ENCODE measurements at places on chromosomes 16 and 17.

GRCh38 chr17:2511462-2512369 lies at the start of gene METTL16:
METTL16 (minus strand) TSS chr17:2511888; CDS start chr17:2502331, 9,557 bp downstream.
- peak; percentile 83 for DNase-seq

DNA sequence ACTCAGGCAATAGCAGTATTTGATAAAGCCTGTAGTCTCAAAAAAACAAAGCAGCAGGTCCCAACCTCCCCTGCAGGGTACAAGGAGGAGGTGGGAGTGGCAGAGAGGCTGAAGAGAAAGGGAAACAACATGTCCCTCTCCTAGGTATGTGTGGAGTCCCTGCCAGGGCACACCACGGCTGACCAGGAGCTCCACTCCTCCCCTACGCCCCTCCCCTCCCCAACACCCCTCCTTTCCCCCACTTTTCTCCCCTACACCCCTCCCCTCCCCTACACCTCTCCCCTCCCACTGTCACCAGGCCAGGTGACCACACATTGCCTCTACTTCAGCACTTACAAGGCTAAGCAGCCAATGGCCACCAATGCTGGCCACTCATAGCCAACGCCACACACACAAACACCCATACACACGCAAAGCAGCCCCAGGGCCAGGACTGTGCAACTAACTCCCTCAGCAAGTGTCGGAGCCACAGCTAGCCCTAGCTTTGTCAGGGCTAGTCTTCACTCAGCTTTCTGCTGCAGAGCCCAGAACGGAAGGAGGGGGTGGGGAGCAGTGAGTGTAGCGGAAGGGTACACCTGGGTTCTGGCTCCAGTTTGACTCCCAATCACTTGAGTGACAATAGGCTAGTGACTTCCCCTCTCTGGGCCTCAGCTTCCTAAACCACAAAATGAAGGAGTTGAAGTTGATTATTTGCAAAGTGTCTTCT lies 8.2 kb downstream of the CAVIN1 start:
- DNase-seq = no peak

- peak; percentile 61 for DNase-seq
These were observed 48.8 kb downstream of the PIPOX start for GRCh38 chr17:29091606-29092289.

- DNase-seq = peak; percentile 32
These were observed at the start of gene ATP6V0A1 for GRCh38 chr17:42458497-42459255. ATP6V0A1 (plus strand) TSS chr17:42458878; CDS start chr17:42460895, 2,017 bp downstream.

DNA sequence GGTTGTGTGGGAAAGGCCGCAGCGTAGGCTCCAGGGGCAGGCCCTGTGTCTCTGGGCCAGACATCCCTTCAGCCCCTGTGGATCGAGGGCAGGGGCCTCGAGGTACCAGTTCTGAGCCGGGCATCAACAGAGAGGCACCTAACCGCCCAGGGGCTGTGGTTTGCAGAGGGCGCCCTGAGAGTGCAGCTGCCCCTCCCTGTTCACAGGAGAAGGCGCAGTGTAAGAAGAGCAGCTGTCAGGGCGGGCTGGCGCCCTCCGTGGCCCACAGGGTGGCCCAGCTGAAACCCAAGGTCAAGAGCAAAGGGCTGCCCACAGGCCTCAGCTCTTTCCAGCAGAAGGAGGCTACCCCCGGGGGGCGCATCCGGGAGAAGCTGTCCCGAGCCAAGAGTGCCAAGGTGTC lies 56.5 kb downstream of the ACTG1 start:
- DNase-seq = no peak

DNA sequence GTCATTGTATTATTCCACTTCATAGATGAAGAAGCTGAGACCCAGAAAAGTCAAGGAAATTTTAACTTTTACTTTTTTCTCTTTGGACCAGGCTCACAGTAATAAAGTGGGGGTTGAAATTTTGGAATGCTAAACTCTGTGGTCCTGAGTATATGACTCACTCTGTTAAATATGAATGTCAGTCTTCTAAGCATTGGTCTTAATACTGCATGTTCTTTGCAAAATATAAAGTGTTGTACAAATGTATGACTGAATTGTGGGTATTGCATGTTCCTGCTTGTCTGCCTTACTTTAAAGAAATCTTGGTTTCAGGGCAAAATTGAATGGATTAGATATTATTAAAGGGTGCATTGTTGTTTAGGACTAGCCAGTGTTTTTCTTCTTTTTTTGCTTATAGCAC lies 950.8 kb upstream of the GOT2 start:
- no peak for DNase-seq

GRCh38 chr16:27778926-27779570 lies 229.1 kb downstream of the KATNIP start:
- DNase-seq = no peak

DNA sequence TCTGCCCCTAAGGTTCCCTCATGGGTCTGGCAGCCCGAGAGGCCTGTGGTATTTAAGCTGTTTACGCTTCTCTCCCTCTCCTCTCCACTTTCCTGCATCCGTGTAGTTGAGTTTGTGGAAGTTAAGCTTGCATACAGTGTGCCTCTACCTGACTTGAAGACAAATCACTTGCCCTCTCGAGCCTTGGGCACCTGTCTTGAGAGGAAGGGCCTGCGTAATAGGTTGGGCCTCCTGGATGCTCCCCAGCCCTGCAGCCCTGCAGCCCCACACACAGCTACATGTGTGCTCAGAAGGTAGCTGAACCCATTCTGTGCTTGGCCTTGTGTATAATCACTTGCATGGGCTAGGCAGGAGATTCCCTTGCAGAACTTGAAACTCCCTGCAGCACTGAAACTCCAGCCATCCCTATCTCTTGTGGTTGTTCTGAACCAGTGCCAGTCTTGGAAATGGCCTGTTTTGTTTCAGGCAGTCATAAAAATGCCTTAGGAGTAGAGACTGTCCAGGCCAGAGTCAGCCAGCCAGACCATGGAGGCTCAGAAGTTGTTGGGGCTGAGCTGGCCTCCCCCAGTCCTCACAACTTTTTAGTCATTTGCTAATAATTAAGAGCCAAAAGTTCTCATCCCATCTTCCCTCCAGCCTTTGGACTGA lies 134.6 kb downstream of the CLEC16A start:
- no peak for DNase-seq

DNA sequence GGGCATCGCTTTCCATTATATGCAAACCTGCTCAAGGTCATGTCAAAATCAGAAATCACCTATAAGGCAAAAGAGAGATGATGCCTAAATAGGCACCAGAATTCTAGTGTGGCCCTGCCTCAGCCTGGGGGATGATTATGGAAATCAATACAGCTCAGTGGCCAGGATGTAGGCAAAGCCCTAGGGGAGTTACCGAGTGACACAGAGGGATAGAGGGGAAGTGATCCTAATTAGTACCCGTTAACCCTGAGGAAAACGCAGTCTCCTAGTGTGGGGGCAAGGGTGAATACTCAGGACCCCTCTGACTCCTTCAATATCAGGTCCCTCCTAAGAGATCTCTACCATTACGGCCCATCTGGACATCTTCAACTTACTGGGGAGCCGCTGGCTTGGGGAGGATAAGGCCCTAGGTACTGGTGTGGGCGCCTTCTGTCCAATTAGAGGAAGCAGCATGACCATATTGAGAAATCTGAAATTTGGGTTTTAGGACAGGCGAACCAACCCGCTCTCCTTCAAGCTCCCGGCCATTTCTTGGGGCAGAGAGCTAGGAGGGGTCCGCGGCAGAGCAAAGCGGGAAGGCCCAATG lies 725 bp downstream of the NT5C3B start:
- DNase-seq = no peak

GRCh38 chr17:48351911-48352332 lies 78.1 kb downstream of the SKAP1 start:
- peak; percentile 15 for DNase-seq

DNA sequence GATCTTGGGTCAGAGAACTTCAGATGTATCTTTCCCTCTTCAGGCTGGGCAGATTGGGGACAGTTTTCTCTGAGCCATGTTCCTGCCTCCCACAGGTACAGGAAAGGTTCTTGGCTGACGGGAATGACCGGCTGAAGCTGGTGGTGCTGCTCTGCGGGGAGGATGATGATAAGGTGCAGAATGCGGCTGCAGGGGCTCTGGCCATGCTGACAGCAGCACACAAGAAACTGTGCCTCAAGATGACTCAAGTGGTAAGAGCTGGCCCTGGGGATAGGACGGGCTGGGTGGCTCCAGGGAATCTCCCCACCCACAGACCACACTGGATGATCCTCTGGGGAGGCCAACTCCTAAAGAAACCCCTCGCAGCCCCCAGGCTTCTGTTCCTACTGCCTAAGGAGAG lies 10.9 kb downstream of the SLC35G3 start:
- no peak for DNase-seq

DNA sequence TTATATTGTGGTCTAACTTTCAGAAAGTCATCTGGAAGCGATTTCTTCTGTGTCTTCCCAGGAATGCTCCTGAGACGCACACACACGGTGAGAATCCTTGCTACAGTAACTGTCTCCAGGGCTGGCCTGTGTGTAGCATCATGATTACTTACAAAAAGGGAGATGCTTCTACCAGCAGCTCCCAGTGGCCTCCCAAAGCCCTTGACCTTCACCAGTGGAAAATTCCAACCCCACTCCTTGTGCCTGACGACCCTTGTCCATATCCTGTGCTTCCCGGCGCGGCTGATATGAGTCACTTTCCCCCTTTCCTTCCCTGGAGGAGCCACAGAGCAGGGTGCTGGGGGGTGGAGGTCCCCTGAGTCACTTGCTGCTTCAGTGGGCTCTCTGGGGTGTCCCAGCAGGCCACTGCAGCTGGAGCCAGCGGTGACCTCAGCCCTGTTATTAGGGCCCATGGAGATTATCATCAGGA lies 22.1 kb upstream of the NAT9 start:
- no peak for DNase-seq

DNA sequence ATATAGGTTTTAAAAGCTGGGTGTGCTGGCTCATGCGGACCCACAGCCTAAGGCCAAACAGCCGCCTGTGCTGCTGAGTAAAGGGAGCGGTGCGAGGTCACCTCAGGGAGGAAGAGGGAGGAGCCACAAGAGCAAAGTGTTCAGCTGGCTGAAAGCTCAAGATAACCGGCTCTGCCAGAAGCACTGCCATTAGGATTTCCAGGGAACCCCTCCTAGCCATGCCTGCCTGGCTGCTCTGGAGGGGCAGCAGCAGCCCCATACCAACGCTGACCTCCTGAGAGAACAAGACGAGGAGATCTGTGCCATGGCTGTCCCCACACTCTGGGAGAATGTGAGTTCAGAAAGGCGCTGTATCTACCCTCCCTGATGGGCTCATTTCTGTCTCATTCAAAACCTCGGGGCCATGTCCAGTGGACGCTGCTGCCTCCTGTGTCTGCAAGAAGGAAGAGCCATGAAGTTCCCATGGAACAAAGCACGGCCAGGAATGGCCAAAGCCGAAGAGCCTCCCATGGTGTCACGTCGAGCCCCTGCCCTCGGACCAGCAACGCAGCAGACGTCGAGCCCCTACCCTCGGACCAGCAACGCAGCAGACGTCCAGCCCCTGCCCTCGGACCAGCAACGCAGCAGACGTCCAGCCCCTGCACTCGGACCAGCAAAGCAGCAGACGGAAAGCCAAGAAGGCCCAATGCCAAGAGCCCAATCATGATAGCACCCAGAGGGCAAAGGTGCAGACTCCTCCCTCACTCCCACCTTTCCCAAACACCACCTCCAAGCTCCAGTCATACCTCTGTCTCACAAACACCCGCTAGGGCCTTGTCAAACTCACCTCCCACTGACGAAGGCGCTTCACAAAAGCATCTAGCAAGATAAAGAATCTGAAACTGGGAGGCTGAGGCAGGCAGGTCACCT lies 107.0 kb downstream of the ANKRD11 start:
- DNase-seq = peak; percentile 12

GRCh38 chr17:57515662-57516211 lies 229.4 kb downstream of the CCDC182 start:
- DNase-seq = no peak

DNA sequence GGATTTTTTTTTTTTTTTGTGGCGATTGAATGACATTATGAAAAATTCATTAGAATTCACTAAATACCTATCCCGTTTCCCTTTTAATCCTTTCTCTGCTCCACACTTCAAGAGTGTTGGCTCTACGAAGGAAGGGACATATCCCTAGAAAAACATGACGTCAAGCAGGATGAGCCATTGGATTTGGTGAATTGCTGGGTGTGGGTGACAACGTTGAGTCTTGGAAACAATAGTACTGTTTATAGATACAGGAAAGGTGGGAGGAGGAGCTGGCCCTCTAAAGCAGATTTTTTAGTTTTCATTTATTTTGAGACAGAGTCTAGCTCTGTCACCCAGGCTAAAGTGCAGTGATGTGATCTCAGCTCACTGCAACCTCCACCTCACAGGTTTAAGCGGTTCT lies 167.6 kb upstream of the FAM20A start:
- no peak for DNase-seq

DNA sequence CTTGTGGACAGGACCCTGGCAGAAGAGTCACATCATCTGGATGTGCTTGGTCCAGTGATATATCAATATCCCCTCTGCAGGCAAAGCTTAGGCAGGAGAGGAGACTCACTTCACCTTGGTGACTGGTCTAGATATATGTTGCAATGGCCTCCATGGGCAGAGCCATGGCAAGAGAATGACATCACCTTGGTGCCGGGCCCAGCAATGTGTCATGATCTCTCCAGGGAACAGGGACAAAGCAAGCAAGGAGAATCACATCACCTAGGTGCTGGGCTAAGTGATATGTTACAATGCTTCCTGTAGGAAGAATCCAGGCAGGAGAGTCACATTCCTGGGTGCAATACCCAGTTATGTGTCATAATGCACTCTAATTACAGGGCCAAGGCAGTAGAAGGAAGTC lies 2106.2 kb downstream of the TP53TG3F start:
- DNase-seq = no peak

DNA sequence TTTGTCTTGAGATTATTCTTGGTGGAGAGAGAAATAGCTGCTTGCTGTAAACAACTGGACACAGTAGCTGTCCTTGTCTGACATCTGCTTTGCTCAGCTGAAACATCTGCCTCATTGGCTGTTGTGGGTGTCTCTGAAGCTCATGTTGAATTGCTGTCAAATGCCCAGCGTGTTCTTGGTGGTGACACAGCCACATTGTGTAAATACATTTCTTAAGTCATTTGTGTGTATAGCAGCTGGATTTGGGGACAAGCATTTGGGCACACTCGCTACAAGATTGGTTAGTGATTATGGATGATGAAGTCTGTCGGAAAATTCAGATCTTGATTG lies 5.3 kb downstream of the FAM234A start:
- no peak for DNase-seq

DNA sequence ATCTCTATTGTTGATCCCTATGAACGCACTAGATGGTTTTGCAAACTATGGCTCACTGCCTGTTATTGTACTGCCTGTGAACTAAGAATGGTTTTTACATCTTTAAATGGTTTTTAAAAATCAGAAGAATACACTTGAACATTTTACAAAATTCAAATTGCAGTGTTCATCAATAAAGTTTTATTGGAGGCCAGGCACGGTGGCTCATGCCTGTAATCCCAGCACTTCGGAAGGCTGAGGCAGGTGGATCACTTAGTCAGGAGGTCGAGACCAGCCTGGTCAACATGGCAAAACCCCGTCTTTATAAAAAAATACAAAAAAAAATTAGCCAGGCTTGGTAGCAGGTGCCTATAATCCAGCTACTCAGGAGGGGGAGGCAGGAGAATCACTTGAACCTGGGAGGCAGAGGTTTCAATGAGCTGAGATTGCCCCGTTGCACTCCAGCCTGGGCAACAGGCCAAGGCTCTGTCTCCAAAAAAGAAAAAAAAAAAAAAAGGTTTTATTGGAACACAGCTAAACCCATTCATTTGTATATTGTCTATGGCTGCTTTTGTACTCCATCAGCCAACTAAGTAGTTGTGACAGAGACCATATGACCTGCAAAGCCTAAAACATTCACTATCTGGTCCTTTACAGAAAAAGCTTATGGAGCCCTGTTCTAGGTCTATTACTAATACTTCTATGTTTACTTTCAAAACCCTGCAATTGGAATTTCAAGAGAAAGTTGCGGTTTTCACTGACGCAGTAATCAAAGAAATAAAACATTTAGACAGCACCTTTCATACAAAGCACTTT lies 18.9 kb downstream of the IKZF3 start:
- DNase-seq = peak; percentile 33

- peak; percentile 58 for DNase-seq
These were observed 31.5 kb upstream of the CDH5 start for GRCh38 chr16:66334853-66335574.

Data from NCI-H2029 treated with DMSO at 0.1 percent for 48 hours (cell line).